ENCODE measurements at places on chromosomes 7 and 10. TPM values are rescaled to one million over a fixed set of nuclear protein-coding genes. Genes with fewer than 3 reads are reported as not detected.

- DNase-seq = no peak
These were observed 957.8 kb downstream of the GATA3 start for GRCh38 chr10:9012312-9012711.

DNA sequence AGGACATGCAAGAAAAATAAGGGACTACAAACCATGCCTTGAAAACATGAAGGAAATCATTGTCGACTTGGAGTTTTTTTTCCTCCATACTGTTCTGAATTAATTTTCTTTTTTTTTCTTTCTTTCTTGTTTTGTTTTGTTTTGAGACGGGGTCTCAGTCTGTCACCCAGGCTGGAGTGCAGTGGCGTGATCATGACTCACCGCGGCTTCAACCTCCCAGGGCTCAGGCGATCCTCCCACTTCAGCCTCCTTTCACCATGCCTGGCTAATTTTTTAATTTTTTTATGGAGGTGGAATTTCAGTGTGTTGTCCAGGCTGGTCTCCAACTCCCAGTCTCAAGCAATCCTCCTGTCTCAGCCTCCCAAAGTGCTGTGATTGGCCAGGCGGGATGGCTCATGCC lies 11.6 kb downstream of the UCMA start:
- DNase-seq = no peak

DNA sequence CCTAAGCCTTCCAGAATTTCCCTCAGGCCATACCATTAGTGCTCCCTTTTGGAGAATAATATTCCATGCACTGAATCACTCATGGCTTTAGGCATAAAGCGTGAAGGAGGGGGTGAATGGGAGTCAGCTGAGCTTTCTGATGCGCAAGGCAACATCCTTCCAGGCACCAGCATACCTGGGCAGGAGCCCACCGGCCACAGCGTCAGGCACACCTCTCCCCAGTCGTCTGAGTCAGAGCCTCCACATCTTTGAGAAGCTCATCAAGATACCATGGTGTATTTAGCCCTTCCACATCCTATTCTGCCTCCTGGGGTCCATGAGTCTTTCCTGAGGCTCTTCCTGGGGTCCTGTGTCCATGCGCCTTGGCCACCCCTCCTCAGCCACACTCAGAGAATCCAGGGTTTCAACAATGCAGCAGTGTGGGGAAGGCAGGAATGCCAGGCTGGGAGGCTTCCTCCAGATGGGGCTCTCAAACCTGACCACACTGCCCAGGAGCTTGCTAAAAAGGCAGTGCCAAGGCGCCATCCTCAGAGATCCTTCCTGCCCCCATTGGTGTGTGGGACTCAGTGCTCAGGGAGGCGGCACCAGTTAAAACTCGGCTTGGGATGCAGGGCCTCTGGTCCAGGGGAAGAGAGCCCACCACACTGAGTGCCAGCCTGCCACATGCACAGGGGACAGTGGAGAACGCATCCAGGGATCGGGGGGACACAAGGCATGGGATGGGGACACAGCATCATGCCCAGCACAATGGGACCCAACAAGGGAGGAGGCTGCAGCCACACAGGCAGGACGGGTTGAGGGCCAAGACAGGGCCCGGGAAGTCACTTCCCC lies 31.6 kb downstream of the RASGEF1A start:
- peak; percentile 28 for DNase-seq

GRCh38 chr10:131638049-131638879 lies 262.5 kb upstream of the PPP2R2D start:
- no peak for DNase-seq

- no peak for DNase-seq
These were observed 26.1 kb upstream of the BHLHA15 start for GRCh38 chr7:98185101-98185500.

GRCh38 chr7:4667776-4668509 lies 14.2 kb upstream of the FOXK1 start:
- DNase-seq = no peak

DNA sequence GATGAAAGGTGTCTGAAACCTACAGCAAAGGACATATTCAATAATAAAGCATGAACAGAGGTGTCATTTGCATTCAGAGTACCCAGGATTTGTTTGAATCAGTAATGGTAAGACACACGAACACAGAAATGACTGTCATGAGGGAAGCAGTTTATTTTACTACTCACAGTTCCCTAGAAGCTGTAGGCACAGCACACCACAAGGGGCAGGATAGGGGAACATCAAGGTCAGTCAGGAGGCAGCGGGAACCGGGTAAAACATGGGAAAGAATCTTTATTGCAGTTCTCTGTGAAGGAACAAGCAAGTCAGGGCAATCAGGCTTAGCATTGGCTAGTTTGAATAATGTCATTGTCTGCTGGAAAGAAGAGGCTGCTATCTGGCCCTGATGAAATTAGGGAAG lies 70.2 kb upstream of the PDSS1 start:
- no peak for DNase-seq

- no peak for DNase-seq
These were observed 588.9 kb downstream of the POM121L12 start for GRCh38 chr7:53624356-53624755.

- DNase-seq = no peak
These were observed 3.1 kb upstream of the NKX2-3 start for GRCh38 chr10:99529591-99530107.

DNA sequence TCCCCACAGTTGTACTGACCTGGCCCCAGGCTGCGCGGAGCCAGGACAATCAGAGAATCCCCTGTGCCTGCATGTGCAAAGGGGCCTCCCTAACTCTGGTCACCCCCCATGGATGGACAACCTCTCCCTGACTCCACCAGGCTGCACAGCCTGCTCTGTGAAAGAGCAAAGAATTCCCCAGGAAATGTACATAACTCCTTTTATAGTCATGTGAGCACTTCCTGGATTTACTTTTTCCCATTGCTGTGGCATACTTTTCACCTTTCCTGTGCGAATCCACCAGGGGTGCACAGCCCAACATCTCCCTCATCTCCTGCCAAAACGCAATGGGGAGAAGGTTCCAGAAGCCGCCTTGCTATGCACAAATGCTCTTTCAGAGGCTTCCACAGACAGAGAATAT lies 27.9 kb downstream of the FGFR2 start:
- no peak for DNase-seq

DNA sequence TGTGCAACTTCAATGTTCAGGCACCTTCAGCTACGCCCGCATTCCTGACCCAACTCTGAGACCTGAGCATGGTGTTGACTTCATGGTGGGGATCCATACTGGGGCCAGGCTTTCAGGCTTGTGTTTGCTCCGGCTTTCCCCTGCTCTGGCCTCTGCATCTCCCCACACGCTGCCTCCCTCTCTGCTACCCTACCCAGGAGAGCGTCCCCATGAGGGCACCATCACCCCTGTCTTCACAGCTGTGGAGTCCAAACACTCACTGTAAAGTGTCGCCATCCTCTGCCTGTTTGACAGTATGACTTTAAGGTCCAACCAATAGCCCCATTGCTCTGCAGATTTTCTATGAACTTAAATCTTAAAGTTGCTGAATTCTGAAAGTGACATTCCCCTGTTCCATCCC lies 199.0 kb upstream of the GRB10 start:
- no peak for DNase-seq

The CCDC71L gene
- 19.4 TPM for total RNA-seq

DNA sequence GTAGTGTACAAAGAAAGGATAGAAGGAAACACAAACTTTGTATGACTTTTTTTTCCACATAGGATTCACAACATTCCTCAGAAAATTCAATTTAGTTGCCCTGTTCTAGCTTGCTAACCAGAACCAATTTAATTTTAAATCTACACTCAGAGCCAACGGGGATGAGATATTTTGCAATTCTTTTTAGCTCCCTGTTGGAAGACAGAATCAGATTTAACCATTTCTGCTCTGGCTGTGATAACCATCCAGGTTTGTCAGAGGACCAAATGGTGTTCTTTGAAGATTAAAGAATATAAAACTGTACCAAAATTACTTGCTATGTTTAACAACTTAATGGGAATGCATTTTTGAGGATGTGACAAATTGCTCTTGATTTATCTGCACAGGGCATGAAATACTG lies 319.7 kb downstream of the HPSE2 start:
- DNase-seq = no peak

The CARD11 gene
- 52.3 TPM for total RNA-seq

The HKDC1 gene
- 0.10 TPM for total RNA-seq

DNA sequence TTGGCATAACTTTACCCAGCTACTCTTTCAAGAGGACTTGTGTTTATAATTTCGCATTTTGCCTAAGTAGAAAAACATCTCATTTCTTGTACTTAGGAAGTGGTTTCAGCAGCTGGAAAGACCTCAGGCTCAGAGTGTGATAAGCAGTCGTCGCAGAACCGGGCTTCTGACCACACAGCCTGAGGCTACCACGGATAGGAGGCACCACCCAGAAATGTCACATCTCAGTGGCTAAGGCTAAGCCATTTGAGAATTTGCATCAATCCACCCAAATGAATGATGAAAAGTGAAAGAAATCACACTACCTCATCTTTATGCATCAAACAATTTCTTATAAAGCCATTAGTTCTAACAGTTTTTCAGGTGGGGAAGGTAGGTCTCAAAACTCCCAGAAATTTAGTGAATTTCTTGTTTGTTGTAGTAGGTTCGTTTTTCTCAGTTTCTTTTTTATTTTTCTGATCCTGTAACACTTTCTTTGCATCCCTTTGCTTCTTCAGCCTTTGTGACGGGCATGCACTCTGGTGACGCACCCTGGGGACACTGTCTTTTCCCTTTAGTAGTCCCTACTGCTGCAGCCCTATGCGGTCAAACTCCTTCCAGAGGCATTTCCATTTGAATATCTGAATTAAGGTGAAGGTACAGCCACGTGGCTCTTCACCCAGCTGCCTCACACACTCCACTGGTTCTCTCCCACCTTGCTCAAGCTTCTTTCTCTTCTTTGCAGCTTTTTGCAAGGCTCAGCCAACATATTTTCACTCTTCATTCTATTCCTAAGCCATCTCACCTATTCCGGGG lies 68.5 kb downstream of the MAP3K8 start:
- DNase-seq = no peak

The BEND7 gene
- total RNA-seq = 22.5 TPM

The AGAP3 gene
- 178 TPM for total RNA-seq

The MSMB gene
- total RNA-seq = not detected

- no peak for DNase-seq
These were observed 66.8 kb downstream of the CD36 start for GRCh38 chr7:80705130-80705781.

DNA sequence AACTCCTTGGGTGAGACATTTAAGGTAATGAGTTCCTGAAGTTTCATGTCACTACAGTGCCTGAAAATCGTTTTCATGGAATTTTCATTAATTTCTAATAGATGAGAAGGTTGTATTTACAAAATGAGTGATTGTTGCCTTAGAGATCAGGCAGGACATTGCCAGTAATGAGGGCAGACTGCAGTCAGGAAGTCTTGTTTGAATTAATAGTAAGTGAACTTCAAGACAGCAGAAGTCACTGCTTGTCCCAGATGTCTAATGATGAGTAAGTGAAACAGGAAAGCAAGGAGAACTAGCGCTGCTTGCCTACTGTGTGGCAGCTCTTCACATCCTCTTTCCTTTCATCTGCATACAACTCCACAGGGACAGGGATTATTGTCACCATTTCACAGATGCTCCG lies 237.4 kb downstream of the BAMBI start:
- no peak for DNase-seq

DNA sequence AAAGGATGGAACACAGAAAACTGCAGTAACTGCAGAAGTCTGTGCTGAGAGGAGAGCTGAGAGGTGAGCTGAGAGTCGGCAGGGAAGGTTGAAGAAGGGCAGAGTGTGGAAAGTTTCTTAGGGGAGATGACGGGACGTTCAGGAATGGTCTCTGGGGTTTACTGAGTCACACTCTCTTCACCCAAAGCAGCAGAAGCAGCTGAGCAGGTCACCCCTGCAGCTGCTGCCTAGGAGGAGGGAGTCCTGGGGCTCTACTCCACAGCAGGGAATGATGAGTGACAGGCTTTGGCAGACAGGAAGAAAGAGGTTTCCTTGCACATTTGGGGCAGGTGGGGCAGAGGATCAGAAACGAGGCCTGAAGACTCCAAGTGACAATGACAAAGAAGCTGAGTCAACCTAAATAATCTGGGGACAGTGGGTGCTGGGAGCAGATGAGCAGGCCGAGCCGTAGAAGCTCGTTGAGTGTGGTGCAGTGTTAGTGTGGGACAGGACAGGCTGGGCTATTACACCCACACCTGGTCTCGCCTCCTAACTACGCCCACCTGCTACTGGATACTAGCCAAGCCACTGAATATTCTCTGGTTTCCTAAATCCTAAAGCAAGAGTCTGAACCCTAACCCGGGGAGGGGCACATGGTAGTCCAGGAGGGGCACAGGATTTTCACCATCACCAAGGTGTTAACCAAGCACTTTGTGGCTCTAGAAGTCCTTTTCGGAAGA lies 24.9 kb downstream of the BEND7 start:
- DNase-seq = no peak

DNA sequence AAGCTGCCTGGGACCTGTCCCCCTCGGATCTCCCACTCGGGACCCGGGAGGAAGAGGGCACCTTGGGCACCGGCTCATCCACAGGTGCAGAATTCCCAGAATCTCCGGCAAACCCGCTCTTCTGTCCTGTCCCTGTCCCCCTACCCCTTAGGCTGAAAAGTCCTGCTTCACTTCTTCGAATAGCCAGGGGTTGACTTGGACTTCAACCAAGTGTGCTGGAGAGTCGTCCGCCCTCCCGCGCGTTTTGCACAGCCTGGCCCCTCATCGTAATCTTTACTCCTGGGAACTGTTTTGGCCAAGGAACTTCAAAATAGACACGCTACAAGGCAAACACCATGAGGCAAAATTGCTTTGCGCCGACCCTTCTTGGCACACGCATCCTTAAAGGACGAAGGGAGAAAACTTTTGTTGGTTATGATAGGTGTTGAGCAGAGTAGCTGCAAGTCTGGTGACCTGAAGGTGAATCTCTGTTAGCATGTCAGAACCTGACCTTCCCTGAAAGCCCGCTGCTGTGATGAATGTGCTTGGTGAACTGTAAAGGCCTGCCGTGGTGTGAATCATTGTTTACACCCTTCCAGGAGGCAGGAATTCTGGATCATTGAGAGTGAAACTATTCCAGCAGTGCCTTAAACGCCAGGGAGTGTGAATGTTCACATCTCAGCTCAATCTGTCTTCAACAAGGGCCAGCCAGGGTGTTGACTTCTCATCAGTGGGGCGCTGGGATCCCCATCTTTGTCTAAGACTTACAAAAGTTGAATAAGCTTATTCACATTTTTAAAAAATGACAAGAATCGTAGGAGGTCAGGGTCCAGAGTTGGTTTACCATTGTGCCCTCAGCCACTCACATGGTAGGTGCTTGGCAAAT lies 589 bp upstream of the RAPGEF5 start:
- DNase-seq = no peak

- DNase-seq = no peak
These were observed 683.1 kb upstream of the SORCS1 start for GRCh38 chr10:107847620-107848019.

- no peak for DNase-seq
These were observed 597.9 kb upstream of the DPP6 start for GRCh38 chr7:153454306-153454705.

The PSMC2 gene
- 96.1 TPM for total RNA-seq

Data from ureter (tissue), 1 donor.